ENCODE measurements at places on chromosomes 2 and 18.
A peak's percentile ranks its signal among the peaks of the same experiment; 100 is the strongest.

- no peak for DNase-seq
Observed at GRCh38 chr2:57711991-57712390, 334.6 kb upstream of the VRK2 start.

DNA sequence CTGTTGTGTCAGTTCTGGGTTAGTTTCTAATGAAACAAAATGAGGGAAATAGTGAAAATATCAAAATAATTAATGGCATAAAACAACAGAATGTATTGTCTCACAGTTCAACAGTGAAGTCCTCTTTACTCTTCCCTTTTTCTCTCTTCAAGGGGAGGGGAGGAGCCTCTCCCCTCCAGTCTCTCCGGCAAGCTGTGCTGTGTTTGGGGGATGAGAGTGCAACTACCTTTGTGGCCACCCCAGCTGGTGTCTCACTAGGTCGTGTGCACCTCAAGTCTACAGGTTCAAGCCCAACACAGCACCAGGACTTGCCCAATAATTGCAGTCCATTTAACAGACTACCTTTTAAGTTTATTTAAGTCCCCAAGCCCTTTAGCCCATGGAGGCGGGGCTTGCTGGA, 271.7 kb upstream of the DOK6 start:
- no peak for DNase-seq

GRCh38 chr2:235957251-235957650, 210.9 kb downstream of the GBX2 start:
- peak; percentile 20 for DNase-seq

GRCh38 chr18:46754661-46755292, 2.1 kb downstream of the ST8SIA5 start:
- peak; percentile 87 for DNase-seq
